ENCODE measurements at places on chromosomes 3 and 15.

- no peak for DNase-seq
Observed at GRCh38 chr3:166993015-166993630, 387.0 kb downstream of the ZBBX start.

GRCh38 chr3:13164893-13165492 is 91.8 kb upstream of the IQSEC1 start:
- no peak for DNase-seq

- no peak for DNase-seq
Observed at GRCh38 chr15:75666823-75667501, 19.2 kb downstream of the SNX33 start.

DNA sequence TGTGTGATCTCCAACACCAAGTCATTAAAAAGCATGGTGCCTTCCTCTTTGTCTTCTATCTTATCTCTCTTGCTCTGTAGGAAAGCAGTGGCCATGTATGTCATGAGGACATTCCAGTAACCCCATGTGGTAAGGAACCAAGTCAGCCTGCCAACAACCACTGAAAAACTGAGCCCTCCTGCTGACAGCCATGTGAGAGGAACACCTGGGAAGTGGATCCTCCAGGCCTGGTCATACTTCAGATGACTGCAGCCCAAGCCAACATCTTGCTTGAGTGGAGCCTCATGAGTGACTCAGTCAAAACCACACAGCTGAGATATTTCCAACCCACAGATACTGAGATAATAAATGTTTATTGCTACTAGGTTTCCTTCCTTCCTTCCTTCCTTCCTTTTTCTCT is 597.3 kb downstream of the ZIC1 start:
- no peak for DNase-seq

GRCh38 chr15:51935466-51936104 is 36.0 kb downstream of the LEO1 start:
- no peak for DNase-seq

DNA sequence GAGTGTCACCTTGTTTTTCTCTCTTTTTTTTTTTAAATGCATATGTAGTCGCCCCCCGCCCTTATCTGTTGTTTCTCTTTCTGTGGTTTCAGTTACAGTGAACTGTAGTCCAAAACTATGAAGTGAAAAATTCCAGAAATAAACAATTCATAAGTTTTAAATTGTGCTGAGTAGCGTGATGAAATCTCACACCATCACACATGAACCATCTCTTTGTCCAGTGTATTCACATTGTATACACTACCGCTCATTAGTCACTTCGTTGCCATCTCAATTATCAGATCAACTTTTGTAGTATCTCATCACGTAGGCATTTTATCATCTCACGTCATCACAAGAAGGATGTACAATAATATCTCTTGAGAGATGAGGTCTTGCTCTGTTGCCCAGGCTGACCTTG is 62.5 kb upstream of the MLF1 start:
- DNase-seq = no peak

GRCh38 chr3:11915621-11916424 is 69.1 kb upstream of the TAMM41 start:
- DNase-seq = peak; percentile 39

DNA sequence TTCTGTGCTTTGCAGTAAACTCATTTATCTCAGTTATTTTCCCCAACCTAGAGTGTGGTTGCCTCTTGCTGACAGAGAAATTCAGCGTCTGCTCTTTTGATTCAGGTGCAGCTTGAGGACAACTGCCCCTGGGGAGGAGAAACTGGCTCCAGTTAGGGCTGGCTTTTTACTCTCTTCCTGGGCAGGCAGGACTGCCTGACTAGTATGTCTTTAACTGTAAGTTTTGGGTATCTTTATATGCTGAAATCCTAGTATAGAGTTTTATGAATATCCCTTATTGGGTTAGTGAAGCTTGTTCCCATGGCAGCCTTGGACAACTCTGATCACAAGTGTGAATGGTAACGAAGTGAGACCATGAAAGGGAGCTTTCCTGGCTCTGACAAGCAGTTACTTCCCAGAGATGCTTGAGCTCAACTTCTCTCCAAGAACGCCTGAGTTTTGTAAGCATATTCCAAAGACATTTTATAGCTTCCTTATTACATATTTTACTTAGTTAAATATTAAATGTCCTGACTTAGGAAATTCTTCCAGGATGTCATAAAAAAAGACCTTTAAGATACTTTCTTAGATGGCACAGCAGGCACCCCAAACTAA is 27.1 kb downstream of the CCNB2 start:
- no peak for DNase-seq

DNA sequence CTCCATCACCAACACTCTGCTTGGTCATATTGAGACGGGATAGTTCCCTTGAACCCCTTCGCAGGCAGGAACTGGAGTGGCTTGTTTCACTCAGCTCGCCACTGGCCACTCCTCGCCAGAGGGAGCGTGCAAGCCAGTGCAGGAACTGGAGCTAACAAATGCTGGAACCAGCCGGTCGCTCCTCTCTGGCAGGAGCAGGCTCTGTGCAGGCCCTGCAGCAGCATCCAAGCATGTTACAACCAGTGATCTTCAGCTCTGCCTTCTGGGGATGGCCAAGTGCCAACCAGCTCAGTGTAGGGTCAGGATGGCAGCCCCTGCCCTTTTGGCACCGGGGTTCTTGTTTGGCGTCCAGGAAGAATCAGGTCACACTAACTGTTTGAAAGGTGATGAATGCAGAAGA is 329.0 kb upstream of the AZI2 start:
- no peak for DNase-seq

DNA sequence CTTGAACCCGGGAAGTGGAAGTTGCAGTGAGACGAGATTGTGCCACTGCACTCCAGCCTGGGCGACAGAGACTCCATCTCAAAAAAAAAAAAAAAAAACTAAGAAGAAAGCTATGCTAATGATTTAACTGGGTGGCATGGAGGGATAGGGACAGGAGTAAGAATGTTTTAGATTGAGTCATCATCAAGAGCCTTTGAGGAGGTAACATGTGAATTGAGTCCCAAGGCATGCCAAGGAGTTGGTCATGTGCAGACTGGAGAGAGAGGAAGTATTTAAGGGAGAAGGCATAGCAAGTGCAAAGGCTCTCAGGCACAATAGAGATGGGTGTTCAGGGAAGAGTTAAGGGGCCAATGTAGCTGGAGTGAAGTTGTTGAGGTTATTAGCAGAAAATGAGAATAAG is 9.1 kb downstream of the BNC1 start:
- no peak for DNase-seq

DNA sequence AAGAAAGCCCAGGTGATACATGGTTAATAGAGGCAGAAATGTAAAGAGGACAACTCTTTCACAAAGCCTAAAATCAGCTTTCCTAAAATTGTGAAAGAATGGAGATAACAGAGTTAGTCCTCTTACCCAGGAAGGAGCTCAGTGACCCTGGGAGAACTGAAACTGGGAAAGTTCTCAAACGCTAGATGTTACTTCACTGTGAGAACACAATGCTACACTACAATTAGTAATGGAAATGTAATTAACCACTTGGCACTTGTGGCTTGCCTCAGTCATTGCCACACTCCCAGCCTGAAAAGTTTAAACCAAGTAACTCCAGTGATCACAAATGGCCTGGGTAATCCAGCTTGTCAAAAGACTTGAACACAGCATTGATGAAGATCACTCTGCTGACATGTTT is 102.7 kb upstream of the FGF7 start:
- no peak for DNase-seq

- no peak for DNase-seq
Observed at GRCh38 chr3:63791974-63792373, 27.1 kb upstream of the C3orf49 start.

- DNase-seq = no peak
Observed at GRCh38 chr15:35306361-35306981, 221.4 kb upstream of the NANOGP8 start.

DNA sequence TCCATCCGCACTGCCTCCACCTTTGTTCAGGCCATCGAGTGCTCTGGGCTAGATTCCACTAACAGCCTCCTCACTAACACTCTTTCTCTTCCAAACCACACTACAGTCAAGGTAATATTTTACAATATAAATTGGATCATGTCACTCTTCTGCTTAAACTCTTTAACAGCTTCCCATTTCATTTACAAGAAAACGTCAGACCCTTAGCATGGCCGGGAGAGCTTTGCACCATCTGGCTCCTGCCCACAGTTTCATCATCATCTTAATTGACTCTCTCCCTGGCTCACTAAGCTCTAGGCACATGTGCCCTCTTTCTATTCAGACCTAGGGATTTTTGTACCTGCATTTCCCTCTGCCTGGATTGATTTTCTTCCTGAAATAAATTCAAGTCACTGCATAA is 354.7 kb downstream of the FGF12 start:
- no peak for DNase-seq

GRCh38 chr15:45326741-45327140 is 51.6 kb downstream of the GATM start:
- no peak for DNase-seq

DNA sequence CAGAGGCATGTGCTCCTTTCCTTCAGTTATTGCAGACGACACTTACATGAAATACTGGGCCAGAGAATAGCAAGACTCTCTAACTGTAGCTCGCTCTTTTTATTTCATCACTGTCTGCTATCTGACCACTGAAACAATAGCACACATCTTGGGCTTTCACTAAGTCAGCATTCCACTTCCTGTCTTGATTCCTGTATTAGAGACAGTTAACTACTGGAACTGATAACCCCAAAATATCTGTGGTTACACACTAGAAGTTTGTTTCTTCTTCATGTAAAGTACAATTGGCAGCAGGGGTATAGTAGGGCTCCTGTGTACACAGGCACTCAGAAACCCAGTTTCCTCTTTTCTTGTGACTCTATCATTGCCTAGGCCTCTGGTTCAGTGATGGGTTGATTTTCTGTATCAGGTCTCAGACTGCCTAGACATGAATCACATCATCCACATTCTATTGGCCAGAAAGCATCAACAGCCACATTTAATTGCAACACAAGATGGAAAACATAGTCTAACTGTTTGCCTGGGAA is 230.2 kb upstream of the CD96 start:
- no peak for DNase-seq

GRCh38 chr15:93213281-93213680 is 124.3 kb upstream of the RGMA start:
- no peak for DNase-seq

GRCh38 chr15:43828061-43828657 is 1.4 kb downstream of the WDR76 start:
- DNase-seq = no peak

- peak; percentile 97 for DNase-seq
Observed at GRCh38 chr3:19146685-19147650, 1.3 kb upstream of the KCNH8 start.

DNA sequence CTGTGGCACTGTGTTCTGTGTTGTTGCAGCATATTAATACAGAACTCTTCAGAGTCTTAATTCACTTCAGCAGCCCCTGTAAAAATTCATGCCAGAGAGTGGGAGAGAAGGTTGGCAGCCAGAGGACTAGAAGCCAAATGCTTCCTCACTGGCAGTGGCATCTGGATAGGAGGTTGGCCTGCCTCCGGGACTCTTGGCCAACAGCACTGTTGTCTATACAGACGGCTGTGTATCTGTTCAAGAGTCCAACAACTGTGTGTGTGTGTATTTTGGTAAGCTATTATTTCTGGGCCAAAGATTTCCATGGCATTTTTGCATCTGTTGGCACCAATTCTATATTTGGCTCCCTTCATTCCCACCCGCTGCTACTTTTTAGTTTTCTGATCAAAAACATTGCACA is 156.0 kb upstream of the SOX2 start:
- DNase-seq = no peak

- DNase-seq = no peak
Observed at GRCh38 chr3:186994000-186994955, 64.0 kb downstream of the ST6GAL1 start.

- no peak for DNase-seq
Observed at GRCh38 chr3:13888576-13888975, 8.7 kb upstream of the WNT7A start.

DNA sequence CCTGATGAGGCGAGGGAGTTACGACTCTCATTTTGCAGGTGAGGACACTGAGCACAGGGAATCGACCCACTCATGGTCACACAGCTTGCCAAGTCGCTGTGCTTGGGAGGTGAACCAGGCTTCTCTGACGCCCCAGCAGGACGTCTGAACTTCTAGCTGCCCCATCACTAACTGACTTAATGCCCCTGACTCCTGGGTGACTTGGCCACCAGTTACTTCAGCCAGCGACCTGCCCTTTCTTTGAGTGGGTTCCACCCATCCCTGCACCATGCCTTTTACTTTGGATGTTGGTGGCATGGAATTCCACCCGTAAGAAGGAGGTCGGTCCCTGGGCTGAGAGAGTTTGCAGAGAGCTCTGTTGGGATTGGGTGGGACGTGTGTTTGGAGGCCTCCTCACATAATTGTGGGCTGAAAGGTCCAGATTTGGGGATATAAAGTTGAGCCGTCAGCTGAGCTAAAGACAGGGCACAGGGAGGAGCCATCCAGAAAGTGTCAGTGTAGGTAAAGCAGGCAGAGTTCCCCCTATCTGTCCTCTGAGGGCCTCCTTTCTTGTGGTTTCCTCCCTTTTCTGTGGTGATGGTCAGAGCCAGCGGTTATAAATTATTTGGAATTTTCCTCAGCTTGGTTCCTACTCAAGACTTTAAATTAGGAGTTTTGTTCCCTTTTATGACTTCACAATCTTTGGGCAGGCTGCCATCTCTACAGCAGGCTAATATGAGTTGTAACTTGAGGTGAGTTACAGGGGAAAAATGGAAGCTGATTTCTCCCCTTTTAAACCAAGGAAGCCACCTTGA is 55.0 kb downstream of the FLNB start:
- DNase-seq = no peak

DNA sequence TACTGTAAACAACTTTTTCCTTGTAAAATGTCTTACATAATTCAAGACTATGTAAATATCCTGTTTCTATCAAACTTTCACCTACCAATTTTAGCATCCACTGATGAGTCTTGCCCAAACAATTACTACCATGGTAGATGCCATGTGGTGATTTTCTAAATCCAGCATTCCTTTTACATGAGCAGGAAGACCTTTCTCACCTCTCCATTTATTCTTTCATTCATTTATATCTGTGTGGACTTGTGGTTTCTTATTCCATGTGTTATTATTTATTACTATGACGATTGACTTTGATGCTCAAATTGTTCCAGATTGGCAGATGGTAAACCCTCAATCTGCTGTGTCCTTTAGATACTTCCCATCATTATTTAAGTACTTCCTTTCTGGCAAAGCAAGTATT is 62.4 kb downstream of the IFT57 start:
- DNase-seq = no peak

DNA sequence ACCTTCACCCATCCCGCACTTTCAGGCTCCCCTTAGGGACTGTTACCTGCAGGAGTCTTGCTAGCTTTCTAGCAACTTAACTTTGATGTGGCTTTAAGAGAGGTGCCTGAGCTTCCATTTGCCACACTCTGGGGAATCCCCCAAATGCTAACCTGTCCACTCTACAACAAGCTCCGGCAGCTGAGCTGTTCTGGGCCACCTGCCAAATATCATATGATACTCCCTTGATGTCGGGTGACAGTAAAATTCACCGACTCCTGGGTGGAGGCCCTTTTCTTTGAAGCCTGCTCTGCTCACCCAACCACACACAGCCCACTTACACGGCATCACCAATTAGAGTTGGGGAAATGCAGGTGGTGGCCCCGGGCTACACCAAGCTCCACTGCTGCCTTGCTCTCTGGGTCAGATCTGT is 38.0 kb upstream of the XCR1 start:
- DNase-seq = no peak

All from H9 (cell line).